Stimulated activated CD4-positive, alpha-beta T cell treated with anti-CD3 and anti-CD28 coated beads, Interleukin-4, amount 100 ng/mL, for 1 hour (primary cell): ENCODE measurements at places on chromosomes 16 and 17.
A peak's percentile ranks its signal among the peaks of the same experiment; 100 is the strongest.

GRCh38 chr17:7260651-7261378 lies 1.5 kb downstream of the CLDN7 start:
- peak; percentile 47 for DNase-seq

GRCh38 chr17:79207960-79208359 lies 133.3 kb downstream of the ENGASE start:
- DNase-seq, result no peak

DNA sequence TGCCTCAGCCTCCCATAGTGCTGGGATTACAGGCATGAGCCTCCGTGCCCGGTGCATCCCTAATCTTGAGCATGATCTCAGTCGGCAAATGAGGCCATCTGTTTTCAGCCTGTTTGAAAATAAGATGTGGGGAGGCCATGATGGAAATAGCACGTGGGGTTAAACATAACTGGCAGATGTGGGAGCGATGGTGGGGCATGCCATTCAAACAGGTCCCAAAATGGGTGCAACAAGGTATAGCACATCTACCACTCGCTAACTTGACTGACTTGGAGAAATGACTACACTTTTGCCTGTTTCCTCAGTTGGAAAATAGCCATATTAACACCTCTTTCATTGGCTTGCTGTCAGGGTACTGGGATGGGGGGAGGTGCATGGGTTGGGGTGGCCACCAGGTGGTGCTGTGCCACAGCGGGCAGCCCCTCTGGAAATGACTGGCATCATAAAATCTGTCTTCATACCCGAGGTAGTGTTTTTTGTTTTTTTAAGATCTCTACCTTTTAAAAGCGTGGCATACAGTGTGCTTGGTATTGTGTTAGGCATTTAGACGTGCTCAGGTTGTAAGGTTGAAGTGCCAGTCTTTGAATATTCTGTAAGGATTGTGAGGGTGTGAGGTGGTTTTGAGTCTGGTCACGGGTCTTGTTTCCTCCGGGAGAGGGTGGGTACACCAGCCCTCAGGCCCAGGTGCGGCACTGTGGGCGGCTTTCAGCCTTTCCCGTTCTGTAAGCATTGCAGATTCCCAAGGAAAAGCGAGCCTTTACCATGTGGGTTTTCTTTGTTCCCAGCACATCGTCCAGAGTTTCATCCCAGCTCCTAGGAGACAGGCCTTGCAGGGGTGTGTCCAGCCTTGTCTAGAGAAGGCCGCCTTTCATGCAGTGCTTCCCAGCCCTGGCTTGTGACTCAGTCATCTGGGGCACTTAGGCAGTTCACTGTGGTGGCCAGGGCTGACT lies 2.9 kb upstream of the TTYH2 start:
- DNase-seq, result peak; percentile 80

GRCh38 chr17:75607086-75607485 lies 19.5 kb downstream of the MYO15B start:
- no peak for DNase-seq

- DNase-seq, result no peak
Measured at GRCh38 chr16:57325458-57325857, 33.1 kb upstream of the CCL22 start.

DNA sequence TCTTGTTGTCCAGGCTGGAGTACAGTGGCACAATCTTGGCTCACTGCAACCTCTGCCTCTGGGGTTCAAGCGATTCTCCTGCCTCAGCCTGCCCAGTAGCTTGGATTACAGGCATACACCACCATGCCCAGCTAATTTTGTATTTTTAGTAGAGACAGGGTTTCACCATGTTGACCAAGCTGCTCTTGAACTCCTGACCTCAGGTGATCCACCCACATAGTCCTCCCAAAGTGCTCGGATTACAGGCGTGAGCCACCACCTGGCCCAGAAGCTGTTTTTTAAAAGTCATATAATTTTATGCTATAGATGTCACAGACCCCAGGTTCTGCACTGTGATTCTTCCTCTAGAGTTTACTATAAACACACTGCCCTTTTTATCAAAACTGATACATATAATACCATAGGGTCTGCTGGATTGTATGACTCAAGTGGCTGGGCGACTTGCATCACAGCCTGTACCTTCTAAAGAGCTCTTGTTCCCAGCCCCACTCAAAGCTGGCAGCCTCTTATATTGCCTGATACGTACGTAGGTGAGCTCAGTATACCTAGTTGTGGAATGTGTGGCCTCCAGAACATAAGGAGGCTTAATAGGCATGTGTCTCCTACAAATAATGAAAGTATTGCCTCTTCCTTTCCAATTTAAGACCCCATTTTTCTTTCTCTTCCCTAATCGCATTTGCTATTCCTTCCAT lies 295.8 kb downstream of the ZFHX3 start:
- no peak for DNase-seq

- DNase-seq, result no peak
Measured at GRCh38 chr17:63399856-63400255, 46.2 kb downstream of the CYB561 start.

GRCh38 chr16:89668790-89669158 lies 11.1 kb downstream of the SPATA33 start:
- DNase-seq, result no peak

DNA sequence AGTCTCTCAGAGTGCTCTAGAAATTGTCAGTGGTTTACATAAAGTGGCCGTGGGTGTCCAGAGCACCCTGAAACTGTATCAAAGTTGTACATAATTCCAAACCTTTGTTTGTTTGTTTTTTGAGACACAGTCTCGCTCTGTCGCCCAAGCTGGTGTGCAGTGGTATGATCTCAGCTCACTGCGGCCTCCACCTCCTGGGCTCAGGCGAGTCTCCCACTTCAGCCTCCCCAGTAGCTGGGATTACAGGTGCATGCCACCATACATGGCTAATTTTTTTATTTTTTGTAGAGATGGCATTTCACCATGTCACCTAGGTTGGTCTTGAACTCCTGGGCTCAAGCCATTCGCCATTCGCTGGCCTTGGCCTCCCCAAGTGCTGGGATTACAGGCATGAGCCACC lies 24.3 kb upstream of the ADGRG1 start:
- no peak for DNase-seq

- DNase-seq, result no peak
Measured at GRCh38 chr17:73205459-73205961, 12.7 kb downstream of the COG1 start.

GRCh38 chr17:17341452-17341851 lies 38.3 kb downstream of the NT5M start:
- no peak for DNase-seq

GRCh38 chr16:89200124-89200849 lies at the start of gene SLC22A31:
TSS of gene SLC22A31 (minus strand) at chr16:89200537. CDS start at chr16:89200501, 36 bp downstream.
- DNase-seq, result no peak

GRCh38 chr17:43907425-43907981 lies at the start of gene MPP2:
TSS of gene MPP2 (minus strand) at chr17:43907536. CDS start at chr17:43904460, 3,076 bp downstream.
- DNase-seq, result peak; percentile 60

GRCh38 chr17:61201211-61201610 lies 198.4 kb upstream of the TBX2 start:
- no peak for DNase-seq

DNA sequence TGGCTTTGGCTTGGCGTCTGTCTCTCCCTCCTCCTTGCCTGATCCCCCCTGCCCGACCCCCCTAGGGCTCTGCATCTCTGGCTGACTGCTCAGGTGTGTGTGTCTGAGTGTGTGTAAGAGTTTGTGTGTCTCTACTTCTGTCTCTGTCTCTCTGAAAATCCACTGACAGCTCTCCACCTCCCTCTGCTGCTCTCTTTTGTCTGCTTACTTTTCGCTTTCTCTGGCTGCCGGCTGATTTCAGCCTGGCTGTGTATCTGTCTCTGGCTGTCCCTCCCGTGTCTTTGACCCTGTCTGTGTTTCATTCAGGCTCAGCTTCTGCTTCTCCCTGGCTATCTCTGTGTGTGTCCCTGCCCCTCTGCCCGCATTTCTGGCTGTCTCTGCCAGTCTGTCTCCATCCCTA lies 3.8 kb upstream of the SPEM1 start:
- DNase-seq, result no peak

DNA sequence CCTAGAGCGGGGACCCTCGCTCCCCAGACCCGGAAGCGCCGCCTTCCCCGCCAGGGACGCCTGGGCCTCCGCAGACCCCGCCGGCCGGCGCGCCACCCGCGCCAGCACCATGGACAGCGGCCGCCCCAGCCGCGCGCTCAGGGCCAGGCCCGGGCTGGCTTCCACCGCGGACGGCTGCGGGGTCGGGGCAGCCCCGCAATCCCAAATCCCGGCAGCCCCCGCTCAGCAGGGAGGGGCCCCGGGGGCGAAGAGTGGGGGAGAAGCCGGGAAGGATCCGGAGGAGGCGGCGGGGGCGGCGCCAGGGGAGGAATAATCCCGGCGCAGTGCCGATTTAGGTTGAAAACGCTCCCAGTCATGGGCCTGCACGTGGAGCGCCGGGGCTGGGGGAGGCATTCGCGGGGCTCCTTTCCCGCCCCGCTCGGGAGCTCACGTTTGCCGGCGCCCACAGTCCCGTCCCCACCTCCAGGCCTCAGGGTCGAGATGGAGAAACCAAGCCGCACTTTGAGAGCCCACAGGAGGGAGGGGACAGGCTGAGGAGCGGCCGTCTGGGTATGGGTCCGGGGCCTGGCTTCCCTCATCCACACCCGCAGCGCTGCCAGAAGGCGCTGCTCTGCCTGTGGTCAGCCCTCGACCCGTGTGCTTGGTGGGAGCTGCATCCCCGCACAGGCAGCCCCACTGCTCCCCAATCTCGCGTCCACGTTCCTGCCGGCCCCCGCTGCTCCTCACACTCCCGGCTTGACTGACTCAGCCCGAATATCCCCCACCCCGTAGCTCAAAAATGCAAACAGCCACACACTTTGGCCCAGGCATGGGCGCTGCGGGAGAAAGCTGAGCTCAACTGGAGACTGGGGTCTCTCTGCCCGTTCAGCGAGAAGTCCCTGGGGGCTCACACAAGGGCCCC lies 4.7 kb downstream of the FBXL16 start:
- DNase-seq, result peak; percentile 61

GRCh38 chr17:3002538-3003295 lies 60.7 kb downstream of the OR1D5 start:
- DNase-seq, result no peak

DNA sequence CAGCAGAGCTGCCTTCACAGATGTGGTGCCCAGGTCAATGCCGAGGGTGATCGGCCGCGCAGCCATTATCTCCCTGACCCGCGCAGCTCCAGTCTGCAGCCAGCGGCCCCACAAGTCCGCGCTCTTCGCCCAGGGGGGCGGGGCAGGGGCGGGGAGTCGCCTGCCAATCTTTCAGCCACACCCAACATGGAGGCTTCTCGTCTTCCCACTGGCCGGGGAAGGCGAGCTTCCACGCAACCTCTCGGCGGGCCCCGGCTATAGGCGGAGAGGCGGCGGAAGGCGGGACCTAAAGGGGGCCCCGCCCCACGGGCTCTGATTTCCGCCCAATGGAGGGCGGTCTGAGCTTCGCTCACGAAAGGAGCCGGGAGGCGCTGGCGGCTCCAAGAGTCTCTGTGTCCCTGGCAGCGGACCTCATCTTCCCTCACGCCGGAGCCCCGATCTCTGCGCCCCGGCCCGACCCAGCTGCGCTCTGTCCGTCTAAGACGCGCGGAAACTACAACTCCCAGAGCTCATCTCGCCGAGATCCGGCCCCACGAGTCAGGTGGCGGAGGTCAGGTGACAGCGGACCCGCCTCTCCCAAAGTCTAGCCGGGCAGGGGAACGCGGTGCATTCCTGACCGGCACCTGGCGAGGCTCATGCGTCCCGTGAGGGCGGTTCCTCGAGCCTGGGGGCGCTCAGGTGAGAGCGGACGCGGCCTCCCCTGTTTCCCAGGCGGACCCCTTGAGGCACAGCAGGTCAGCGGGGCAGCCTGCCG lies at the start of the genes CTNS and SHPK:
TSS of gene CTNS (plus strand) at position 607 of the 754 bp plus-strand sequence. CDS start 3,447 bp downstream, outside the sequence.
TSS of gene SHPK (minus strand) at position 97 of the 754 bp plus-strand sequence. CDS start at position 66, 31 bp downstream.
- peak; percentile 93 for DNase-seq

DNA sequence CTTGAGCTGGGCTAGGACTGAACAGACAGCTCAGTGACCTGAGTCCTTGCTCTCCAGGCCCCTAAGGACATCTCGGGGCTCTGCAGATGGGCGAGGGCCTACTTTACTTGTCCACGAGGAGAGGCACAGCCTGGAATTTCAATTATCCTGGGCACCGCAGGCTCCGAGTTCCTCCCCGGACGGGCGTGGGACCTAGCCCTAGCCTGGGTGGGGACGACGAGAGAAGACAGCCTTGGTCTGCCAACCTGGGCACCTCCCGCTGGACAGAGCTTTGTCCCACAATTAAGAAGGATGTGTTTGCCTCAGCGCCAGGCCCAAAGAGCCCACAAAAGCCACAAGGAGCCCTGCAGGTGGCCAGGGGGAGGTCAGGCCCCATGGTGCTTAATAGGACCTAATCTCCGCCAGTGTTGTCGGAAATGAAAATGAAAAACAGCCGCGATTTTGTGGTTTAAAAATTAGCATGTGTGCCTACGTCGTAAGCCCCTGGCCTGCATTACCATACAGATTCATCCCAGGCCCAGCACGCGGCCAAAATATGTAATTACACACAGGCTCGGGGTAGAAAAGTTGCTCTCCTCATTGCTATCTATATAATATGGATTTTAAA lies 51.4 kb upstream of the LHX1 start:
- no peak for DNase-seq

- no peak for DNase-seq
Measured at GRCh38 chr16:67270931-67271338, 8.4 kb upstream of the PLEKHG4 start.

DNA sequence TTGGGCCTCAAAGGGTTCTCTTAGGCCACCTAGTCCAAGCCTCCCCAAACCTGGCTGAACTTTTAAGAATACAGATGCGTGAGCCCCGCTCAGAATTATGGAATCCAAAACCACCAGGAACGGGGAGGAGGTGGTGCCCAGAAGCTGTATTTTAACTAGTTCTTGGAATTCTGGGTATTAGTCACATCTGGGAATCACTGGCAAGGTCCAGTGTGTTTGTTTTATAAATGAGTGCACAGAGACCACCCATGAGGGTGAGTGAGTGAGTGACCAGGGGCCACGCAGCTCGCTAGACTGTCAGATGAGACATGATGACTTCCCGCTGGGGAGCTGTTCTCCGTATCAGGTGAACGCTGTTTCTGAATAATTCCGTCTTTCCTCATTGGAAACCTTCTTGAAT lies 14.2 kb downstream of the KLHL36 start:
- no peak for DNase-seq

GRCh38 chr17:15456972-15457722 lies 10.3 kb downstream of the CDRT4 start:
- no peak for DNase-seq

GRCh38 chr16:85465328-85466303 lies 147.5 kb upstream of the GSE1 start:
- DNase-seq, result no peak

DNA sequence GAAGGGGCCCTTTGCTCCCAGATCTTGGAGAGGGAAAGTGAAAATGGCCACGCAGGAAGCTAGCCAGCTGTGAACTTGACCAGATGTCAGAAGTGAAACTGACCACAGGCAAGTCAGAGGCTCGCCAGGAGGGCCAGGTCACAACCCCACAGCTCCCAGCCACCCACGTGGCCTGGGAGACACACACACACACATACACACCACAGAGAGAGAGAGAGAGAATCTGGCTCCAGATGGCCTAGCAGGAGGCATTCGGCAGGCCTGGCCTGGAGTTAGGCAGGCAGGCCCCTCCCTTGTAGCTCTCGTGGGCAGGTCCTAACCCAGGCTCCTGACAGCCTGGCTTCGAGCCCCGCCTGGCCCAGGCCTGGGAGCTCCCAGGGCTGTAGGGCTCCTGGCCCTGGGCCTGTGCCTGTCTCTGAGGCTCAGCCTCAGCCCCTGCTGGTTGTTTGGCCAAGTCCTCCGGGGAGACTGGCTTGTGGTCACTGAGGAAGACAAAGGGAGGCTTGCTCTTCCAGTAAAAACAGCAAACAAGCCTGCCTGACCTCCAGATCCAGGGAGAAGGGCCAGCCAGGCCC lies 20.2 kb downstream of the NGFR start:
- no peak for DNase-seq

GRCh38 chr16:89707695-89708094 lies 6.2 kb upstream of the SPATA2L start:
- DNase-seq, result no peak

- no peak for DNase-seq
Measured at GRCh38 chr16:28880955-28881354, 2.7 kb downstream of the ATP2A1 start.

- DNase-seq, result no peak
Measured at GRCh38 chr16:85918436-85918835, 19.5 kb downstream of the IRF8 start.
